ENCODE measurements at places on chromosomes 1 and 21. TPM values are rescaled to one million over a fixed set of nuclear protein-coding genes. Genes with fewer than 3 reads are reported as not detected.

- no peaks in the 10 kb centered on the region for H3K4me1 ChIP-seq
- no peak for DNase-seq
- no peaks in the 10 kb centered on the region for H3K27me3 ChIP-seq
- H3K4me3 ChIP-seq, result no peak overlapping the region
- H3K27ac ChIP-seq, result no peak overlapping the region
Observed at GRCh38 chr1:212622906-212623305, 14.3 kb downstream of the ATF3 start.

DNA sequence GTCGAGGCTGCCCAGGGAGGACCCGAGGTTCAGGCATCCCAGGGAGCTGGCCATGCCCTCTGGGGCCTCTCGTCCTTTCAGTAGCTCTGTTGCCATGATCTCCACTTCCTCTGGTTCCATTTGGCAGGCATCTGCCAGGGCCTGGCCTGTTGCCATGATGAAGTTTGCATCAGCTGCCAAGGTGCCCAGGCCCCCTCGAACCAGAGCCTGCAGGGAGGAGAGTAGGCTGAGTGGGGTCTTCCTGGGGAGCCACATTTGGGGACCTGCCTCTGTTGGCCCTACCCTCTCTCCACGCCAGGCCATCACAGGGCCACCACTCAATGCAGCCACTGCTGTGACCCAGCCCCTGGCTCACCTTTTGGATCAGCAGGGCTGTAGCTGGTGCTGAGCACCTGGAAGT is 16.4 kb upstream of the KIF21B start:
- H3K36me3 ChIP-seq, result no peaks in the 10 kb centered on the region
- no peak overlapping the region for H3K4me3 ChIP-seq
- DNase-seq, result no peak
- no peak overlapping the region for H3K27ac ChIP-seq
- H3K27me3 ChIP-seq, result no peaks in the 10 kb centered on the region

DNA sequence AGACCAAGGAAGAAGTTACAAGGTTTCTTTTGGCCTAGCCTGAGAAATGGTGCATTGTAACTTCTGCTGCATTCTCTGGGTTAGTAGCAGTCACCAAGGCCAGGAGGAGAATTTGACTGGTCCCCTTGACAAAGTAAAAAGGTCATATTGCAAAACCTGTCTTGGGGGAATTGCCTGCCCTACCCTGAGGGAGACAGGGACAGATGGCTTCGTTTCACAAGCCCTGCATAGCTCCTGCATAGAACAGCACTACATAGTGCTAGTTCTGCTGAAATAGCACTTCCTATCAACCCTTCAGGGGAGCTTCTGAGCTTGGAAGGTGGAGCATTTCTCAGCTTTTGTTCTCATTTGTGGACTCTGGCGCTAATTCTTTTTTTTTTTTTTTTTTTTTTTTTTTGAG is 20.4 kb upstream of the AK2 start:
- H3K27me3 ChIP-seq, result no peaks in the 10 kb centered on the region
- H3K4me1 ChIP-seq, result peaks cover 9% of the 10 kb centered on the region
- no peak overlapping the region for H3K4me3 ChIP-seq

GRCh38 chr1:218459450-218459849 is 114.3 kb downstream of the TGFB2 start:
- peak overlapping the region; percentile 74 for H3K27ac ChIP-seq
- H3K4me1 ChIP-seq, result peaks cover 36% of the 10 kb centered on the region
- no peaks in the 10 kb centered on the region for H3K36me3 ChIP-seq
- no peak overlapping the region for H3K4me3 ChIP-seq
- DNase-seq, result no peak
- H3K27me3 ChIP-seq, result no peaks in the 10 kb centered on the region

DNA sequence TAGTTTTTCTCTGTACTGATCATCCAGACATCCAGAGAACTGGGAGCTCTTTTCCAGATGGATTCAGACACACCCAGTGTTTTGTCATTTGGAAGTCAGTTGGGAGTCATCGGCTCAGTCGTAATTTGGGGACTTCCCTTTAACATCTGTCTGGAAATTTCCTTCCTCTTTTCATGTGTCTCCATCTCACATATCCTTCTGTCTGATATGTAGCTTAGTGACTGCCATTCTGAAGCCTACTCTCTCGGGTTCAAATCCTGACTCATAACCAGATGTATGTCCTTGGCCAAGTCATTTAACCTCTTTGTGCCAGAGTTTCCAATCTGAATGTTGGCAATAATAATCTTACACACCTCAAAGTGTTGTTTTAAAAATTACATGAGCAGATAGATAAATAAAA is 3.0 kb downstream of the MORC3 start:
- H3K27ac ChIP-seq, result peak overlapping the region; percentile 99
- no peaks in the 10 kb centered on the region for H3K27me3 ChIP-seq
- no peaks in the 10 kb centered on the region for H3K36me3 ChIP-seq
- no peak overlapping the region for H3K4me3 ChIP-seq
- no peak for DNase-seq

DNA sequence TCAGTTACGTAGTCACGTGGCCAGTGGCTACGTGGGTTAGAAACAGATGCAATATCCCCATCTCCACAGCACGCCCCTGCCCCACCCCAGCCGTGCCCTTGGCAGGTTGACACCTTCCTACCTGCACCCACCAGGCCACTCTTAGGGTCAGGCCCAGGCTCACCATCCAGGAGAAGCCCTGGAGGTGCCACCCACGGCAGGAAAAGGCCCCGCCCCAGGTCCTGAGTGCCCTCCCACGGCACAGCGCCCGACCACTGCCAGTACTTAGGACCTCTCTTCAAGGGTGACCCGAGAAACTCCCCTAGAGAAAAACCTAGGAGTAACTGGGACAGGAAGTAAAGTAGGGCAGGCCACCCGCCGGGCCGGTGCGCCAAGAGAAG is 1.5 kb downstream of the C1orf35 start:
- H3K36me3 ChIP-seq, result peaks cover 42% of the 10 kb centered on the region
- no peaks in the 10 kb centered on the region for H3K27me3 ChIP-seq
- H3K27ac ChIP-seq, result peak overlapping the region; percentile 95
- peaks cover 25% of the 10 kb centered on the region for H3K4me1 ChIP-seq
- H3K4me3 ChIP-seq, result peak overlapping the region; percentile 92

DNA sequence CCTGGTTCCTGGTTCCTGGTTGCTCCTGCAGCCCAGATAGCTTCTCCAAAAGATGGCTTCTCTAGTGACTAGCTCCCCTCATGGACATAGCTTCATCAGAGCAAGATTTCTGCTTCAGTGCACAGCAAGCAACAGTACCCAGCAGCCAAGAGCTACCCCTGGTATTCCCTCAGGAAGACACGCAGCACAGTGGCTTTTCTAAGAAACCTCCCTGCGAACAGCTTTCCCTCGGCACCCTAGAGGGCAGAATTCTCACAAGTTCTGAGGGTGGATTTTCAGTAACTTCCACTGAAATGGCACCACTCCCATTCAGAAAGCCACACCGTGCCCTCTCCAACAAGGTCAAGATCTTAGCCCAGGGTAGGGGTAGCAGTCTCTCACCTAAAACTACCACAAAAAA is 128.2 kb downstream of the EIF4G3 start:
- H3K4me1 ChIP-seq, result no peaks in the 10 kb centered on the region
- no peaks in the 10 kb centered on the region for H3K36me3 ChIP-seq
- no peak overlapping the region for H3K4me3 ChIP-seq
- DNase-seq, result no peak
- no peak overlapping the region for H3K27ac ChIP-seq

GRCh38 chr1:243735457-243735856 is 114.6 kb downstream of the AKT3 start:
- H3K36me3 ChIP-seq, result no peaks in the 10 kb centered on the region
- H3K4me3 ChIP-seq, result no peak overlapping the region
- DNase-seq, result no peak
- H3K4me1 ChIP-seq, result no peaks in the 10 kb centered on the region

DNA sequence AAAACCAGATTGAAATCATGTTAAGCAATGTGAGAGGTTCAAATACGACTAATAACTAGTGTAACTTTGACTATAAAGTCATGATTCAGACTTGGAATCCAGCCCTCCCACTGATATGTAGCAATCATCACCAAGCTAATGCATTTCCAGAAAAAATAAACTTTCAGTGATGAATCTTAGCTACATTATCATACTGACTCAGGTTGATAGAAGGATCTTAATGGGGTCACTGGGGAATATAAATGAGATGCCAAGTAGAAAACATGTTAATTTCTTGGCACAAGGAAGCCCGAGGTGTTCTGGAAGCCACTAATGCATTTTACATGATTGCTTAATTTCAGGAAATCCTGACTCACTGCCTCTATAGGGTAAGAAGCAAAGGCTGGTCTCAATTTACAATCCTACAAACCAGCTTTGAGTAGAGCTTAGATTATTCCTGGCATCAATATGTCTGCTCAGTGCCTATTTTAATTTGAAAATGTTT is 67.7 kb downstream of the SELENOF start:
- H3K4me3 ChIP-seq, result no peak overlapping the region

- no peaks in the 10 kb centered on the region for H3K36me3 ChIP-seq
- H3K4me3 ChIP-seq, result no peak overlapping the region
- DNase-seq, result no peak
Observed at GRCh38 chr1:41327383-41327999, 33.7 kb upstream of the FOXO6 start.

- no peak overlapping the region for H3K4me3 ChIP-seq
- no peaks in the 10 kb centered on the region for H3K36me3 ChIP-seq
- peaks cover 16% of the 10 kb centered on the region for H3K4me1 ChIP-seq
Observed at GRCh38 chr1:93549811-93550210, 101.9 kb downstream of the FNBP1L start.

- H3K27me3 ChIP-seq, result no peaks in the 10 kb centered on the region
- no peak overlapping the region for H3K27ac ChIP-seq
- no peaks in the 10 kb centered on the region for H3K36me3 ChIP-seq
- no peaks in the 10 kb centered on the region for H3K4me1 ChIP-seq
- no peak overlapping the region for H3K4me3 ChIP-seq
Observed at GRCh38 chr1:102798718-102799117, 309.6 kb downstream of the COL11A1 start.

DNA sequence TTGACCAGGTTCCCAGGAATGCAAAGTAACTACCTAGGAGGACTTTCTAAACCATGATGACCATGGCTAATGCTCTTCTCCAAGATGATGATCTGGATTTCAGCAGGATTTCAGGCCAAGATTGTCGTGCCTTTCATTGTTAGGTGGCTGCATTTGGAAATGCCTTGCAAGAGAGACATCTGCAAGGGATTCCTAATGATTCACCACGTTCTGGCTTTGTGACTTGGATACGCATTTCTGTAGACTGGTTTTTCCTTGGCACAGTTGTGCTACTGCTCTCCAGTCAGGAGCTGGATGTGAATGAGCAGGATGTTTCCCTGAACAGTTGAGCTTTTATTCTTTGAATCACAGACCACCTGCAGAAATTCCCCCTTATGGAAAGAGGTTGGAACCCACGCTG is 212.4 kb downstream of the BACH1 start:
- H3K27ac ChIP-seq, result no peak overlapping the region
- H3K36me3 ChIP-seq, result no peaks in the 10 kb centered on the region
- no peak overlapping the region for H3K4me3 ChIP-seq

GRCh38 chr1:53061123-53061858 is 722 bp upstream of the PODN start:
- peak overlapping the region; percentile 85 for H3K27ac ChIP-seq
- peak overlapping the region; percentile 94 for H3K4me3 ChIP-seq
- no peaks in the 10 kb centered on the region for H3K27me3 ChIP-seq

DNA sequence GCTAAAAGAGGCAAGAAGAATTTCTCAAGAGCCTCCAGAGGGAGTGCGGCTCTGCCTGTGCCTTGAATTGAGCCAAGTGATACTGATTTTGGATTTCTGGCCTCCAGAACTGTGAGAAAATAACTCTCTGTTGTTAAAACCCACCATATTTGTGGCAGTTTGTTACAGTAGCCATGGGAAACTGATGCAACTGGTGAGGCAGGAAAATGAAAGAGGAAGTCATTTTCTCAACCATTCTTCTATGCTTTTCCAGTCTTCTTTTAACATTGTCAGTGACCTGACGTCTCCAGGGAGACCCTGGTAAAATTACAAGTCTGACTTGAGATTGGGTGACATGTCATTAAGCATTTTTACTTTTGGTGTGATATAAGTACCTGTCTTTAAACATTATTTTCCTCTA is 5.8 kb downstream of the OR6P1 start:
- no peak for DNase-seq
- no peaks in the 10 kb centered on the region for H3K36me3 ChIP-seq
- no peaks in the 10 kb centered on the region for H3K4me1 ChIP-seq
- no peak overlapping the region for H3K4me3 ChIP-seq

- H3K27ac ChIP-seq, result no peak overlapping the region
- peaks cover 37% of the 10 kb centered on the region for H3K4me1 ChIP-seq
- no peaks in the 10 kb centered on the region for H3K27me3 ChIP-seq
Observed at GRCh38 chr1:168246506-168246905, 20.7 kb downstream of the SFT2D2 start.

TDRD5 gene
- not detected for total RNA-seq

CELA3A gene
- not detected for total RNA-seq

PCP4 gene
- total RNA-seq, result 198 TPM

RHCE gene
- total RNA-seq, result not detected

VHLL gene
- total RNA-seq, result not detected

PPFIA4 gene
- 1.4 TPM for total RNA-seq

ANGPTL3 gene
- total RNA-seq, result not detected

All from sigmoid colon (tissue), 7 donors.